MG63 (cell line): ENCODE measurements at places on chromosomes 11 and 22. TPM values are rescaled to one million over a fixed set of nuclear protein-coding genes. Genes with fewer than 3 reads are reported as not detected.
A peak's percentile ranks its signal among the peaks of the same experiment; 100 is the strongest.

The BTG4 gene
- total RNA-seq, result not detected in 2 replicates

The OR51B4 gene
- not detected in 2 replicates for total RNA-seq

- no peak for DNase-seq
Measured at GRCh38 chr11:86615487-86615886, 56.9 kb downstream of the ME3 start.

The LIF gene
- 11.1 and 13.0 TPM in 2 replicates for total RNA-seq

DNA sequence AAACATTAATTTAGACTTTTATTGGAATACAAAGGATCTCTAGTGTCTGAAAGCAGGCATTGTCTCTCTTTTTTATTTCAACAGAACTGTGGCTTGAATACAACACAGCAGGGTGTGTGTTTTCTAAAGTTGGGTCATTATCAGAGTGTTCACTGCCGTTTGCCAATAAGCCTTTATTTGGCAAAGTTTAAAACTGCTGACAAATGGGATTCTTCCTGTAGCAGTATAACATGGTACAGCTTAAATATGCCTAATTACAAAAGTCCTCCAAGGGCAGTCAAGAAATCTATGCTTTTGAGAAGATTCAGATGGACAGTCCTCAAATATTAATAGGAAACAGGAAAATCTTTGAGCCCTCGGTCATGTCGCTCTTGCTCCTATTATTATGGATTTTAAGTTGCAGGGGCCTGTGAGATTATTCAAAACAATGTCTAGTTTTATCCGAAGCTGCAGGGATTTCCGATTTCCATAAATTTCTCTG is 199.9 kb downstream of the MAML2 start:
- DNase-seq, result no peak

The SHANK3 gene
- 1.3 and 2.6 TPM in 2 replicates for total RNA-seq

The ACRV1 gene
- not detected in 2 replicates for total RNA-seq

- no peak for DNase-seq
Measured at GRCh38 chr11:121337078-121337477, 44.5 kb downstream of the SC5D start.

DNA sequence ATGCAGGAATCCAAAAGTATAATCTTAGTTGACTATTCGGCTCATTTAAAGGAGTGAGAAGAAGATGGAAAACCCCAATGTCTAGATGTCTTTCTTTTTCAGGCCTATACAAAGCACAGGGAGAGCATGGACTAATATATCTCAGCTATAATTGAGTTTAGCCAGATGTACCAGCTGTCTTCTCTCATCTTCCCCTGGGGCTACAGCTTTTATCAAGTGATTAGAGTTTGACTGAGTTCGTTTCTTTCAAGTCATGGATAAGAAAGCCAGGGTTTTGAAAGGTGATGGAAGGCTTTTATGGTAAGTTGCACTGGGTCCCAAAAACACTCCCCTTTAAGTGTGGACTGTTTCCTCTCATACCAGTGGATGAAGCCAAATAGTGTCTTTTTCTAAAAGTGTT is 1172.8 kb upstream of the TENM4 start:
- DNase-seq, result no peak

The FGF4 gene
- not detected in 2 replicates for total RNA-seq

The FAM118A gene
- 17.1 and 20.5 TPM in 2 replicates for total RNA-seq

GRCh38 chr11:109085708-109086373 is 336.1 kb upstream of the C11orf87 start:
- peak; percentile 59 for DNase-seq

GRCh38 chr11:27255447-27255828 is 107.6 kb downstream of the CCDC34 start:
- DNase-seq, result no peak
